ENCODE measurements at places on chromosomes 12 and 14.

- no peak for DNase-seq
Measured at GRCh38 chr12:30792648-30793499, 38.1 kb upstream of the CAPRIN2 start.

GRCh38 chr12:94941440-94941862 is 62.0 kb downstream of the NDUFA12 start:
- no peak for DNase-seq

- no peak for DNase-seq
Measured at GRCh38 chr12:66449531-66449930, 147.2 kb downstream of the HELB start.

DNA sequence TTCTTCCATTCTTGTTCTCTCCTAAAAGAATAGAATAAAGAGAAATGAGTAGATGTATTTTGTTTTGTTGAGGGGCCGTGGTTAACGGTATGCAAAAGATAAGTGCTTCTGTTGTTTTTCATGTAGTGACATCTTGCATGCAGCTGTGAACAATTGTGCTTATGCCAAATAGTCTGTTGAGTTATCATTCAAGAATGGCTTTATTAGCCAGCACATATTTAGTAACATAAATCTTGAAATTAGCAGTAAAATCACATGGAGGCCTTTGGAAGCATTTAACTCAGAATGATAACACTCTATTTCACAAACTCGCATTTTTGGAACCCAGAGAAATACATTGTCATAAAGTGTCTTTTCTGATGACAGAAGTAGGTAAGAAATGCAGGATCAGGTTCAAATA is 1772.0 kb upstream of the FLRT2 start:
- DNase-seq = no peak

DNA sequence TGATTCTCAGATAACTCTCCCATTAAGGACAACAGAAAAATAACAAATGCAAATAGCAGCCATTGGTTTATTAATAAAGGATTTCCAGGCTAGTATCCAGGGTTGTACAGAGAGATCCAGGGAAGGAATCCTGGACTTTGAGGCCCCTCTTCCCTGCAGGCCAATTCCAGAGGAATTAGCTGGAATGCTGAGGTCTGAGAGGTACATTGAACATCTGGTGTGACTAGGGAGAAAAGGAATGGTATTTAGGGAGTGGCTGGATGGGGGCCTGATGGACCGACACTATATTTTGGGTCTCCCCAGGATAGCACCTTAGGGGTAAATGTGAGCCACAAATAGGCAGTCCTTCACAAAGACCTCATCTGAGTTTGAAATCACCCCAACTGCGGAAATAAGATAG is 924.5 kb downstream of the AACS start:
- DNase-seq = no peak

- no peak for DNase-seq
Measured at GRCh38 chr12:53480491-53481442, 18.5 kb downstream of the MAP3K12 start.

- no peak for DNase-seq
Measured at GRCh38 chr14:53060046-53060445, 93.1 kb downstream of the DDHD1 start.

DNA sequence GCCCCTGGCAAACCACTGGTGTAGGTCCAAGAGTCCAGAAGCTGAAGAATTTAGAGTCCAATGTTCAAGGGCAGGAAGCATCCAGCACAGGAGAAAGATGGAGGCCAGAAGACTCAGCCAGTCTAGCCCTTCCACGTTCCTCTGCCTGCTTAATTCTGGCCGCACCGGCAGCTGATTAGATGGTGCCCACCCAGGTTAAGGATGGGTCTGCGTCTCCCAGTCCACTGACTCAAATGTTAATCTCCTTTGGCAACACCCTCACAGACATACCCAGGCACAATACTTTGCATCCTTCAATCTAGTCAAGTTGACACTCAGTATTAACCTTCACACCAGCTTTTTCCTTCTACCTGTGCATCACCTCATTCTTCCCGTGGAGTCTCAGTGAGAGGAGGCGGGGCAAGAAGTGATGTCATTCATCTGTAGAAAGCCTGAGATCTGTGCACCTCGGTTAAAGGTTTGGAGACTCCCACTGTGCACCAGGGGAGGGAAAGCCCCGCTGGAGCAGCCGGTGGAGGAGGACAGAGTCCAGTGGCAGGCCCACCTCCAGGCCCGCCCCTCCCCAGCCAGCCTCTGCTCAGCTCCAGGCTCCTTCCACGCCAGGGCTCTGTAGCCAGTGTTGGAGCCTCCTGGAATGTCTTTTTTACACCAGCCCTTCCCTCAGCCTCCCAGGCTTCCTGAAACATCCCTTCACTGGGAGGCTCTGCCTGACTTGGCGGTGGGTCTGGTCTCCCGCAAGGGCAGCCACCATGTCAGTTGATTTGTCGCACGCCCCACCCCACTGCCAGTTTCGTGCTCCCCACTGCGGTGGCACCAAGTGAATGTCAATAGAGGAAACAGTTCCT is 80.1 kb upstream of the DYNC1H1 start:
- DNase-seq = no peak

DNA sequence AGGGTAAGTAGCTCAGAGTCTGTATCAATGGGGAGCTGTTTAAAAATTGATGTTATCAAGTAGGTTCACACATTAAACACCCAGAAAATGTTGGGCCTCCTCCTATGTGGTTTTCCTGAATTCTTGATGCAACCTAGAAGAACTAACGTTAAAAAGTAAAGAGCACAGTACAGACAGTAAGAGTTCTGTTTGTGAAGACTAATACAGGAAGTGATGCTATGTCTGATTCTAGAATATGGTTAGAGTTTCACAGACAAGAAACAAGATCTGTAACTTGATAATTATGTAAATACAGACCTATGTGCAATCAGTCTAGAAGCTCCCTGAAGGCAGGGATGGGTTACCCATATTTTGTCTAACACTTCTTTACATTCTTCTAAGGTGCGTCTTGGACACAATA is 214.9 kb upstream of the BTG1 start:
- no peak for DNase-seq

GRCh38 chr12:6792522-6793201 is 3.3 kb downstream of the CD4 start:
- DNase-seq = peak; percentile 7

Data from hypothalamus (tissue), 51 donors.